Bone marrow (tissue), 2 donors: ENCODE measurements at places on chromosomes 2 and 18.

GRCh38 chr18:31497836-31498573 is at the start of gene DSG2:
Gene DSG2, plus strand, starts transcription at chr18:31498177. Its CDS starts 75 bp downstream, at chr18:31498252.
- DNase-seq, result no peak

DNA sequence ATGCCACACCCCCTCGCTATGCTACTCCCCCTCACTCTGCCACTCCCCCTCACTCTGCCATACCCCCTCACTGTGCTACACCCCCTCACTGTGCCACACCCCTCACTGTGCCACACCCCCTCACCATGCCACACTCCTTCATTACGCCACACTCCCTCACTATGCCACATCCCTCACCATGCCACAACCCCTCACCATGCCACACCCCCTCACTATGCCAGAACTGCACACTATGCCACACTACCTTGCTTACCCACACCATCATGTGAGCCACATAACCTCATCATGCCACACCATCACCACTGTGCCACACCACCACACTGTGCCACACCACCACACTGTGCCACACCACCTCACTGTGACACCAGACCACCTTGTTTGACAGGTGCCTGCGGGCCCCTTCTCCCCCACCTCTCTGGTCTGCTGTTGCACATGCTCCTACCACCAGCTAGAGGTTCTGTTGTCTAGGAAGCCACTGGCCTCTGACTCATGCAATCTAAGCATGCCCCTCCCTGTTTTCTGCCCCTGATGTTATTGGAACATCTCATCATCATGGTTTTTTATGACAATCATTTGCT is 22.0 kb downstream of the MARCHF4 start:
- no peak for DNase-seq

- DNase-seq, result no peak
These were observed 235.0 kb downstream of the SETBP1 start for GRCh38 chr18:44915661-44916060.

DNA sequence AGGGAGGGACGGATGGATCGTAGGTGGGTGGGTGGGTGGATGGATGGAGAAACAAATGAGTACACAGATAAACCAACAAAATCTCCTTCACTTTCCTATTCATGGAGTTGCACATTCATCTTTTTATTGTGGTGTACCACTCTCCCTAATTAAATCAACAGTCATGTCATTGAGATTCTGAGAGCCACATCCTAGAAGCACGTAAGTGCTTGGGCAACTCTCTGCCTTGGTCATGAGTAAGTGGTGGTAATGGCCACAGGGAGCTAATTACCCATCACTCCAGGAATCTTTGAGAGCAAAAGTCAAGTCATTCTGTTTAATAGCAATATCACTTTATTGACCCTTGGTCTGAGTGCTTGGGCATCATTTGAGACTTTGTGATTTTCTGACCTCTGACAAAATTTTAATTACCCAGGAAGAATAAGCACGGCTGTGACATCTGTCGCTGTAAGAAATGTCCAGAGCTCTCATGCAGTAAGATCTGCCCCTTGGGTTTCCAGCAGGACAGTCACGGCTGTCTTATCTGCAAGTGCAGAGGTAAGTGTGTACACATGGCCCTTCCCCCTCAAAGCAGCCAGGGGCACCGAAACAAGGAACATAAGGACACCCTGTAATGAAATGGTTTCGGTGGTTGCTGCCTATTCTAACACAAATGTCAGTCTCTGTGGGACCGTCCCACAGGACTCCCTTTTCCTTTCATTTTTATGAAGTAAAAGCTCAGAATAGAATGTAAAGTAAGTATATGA is 85.9 kb downstream of the FEZ2 start:
- no peak for DNase-seq

DNA sequence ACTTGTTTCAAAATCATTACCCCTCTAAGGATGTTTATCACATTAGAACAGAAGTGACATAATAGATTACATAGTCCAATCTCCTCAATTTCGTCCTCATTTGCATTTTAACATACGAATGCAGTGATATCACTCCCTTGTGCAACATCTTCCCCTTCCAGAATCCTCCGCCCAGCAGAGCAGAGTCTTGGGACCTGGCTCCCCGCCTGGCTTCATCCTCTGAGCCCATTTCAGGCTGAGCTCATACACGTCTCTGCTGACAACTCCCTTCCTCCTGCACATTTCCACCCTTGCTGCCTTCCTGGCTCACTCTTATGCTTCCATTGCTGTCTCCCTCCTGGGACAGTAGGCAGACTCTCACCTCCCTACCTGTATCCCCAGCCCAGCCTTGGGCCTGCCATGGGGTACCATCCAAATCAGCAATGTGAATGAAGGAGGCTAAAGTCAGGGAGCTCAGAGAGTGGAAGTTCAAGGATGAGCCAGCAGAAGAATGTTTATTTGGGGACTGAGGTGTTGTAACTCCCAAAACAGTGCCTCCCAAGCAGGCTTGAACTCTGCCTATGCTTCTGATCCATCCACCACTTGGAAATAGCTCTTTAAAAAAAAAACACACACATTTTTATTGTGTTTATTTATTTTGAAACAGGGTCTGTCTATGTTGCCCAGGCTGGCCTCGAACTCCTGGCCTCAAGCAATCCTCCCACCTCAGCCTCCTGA is 165.2 kb downstream of the TMEM200C start:
- DNase-seq, result no peak
